ENCODE measurements at places on chromosomes 3 and 15. TPM values are rescaled to one million over a fixed set of nuclear protein-coding genes. Genes with fewer than 3 reads are reported as not detected.

- no peaks in the 10 kb centered on the region for H3K36me3 ChIP-seq
- no peaks in the 10 kb centered on the region for H3K4me1 ChIP-seq
- no peak overlapping the region for H3K4me3 ChIP-seq
- no peak overlapping the region for H3K27ac ChIP-seq
- DNase-seq, result no peak
Observed at GRCh38 chr3:140053794-140054193, 118.8 kb downstream of the CLSTN2 start.

DNA sequence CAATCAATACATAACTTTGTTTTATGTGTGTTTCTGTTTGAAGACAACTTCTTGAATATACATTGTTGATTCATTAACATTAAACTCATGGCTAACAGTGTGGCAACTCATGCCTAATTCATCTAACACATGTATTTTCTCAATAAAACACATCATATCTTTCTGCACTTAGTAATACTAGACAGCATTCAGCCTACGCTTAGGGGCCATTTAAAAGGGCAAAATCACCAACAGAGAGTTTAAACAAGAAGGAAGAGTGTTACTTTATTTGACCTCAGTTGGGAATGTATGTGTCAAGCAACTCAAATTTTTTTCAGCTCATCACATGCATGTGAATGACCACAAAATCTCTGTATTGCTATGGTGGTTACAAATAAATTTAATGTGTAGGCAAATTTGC, 128.8 kb upstream of the AADACL2 start:
- H3K27me3 ChIP-seq, result no peaks in the 10 kb centered on the region
- no peaks in the 10 kb centered on the region for H3K4me1 ChIP-seq
- H3K27ac ChIP-seq, result no peak overlapping the region
- no peaks in the 10 kb centered on the region for H3K36me3 ChIP-seq

- no peaks in the 10 kb centered on the region for H3K27me3 ChIP-seq
- H3K27ac ChIP-seq, result no peak overlapping the region
- no peaks in the 10 kb centered on the region for H3K36me3 ChIP-seq
- H3K4me3 ChIP-seq, result no peak overlapping the region
- DNase-seq, result no peak
Observed at GRCh38 chr15:31412824-31413223, 86.2 kb downstream of the KLF13 start.

- no peak overlapping the region for H3K4me3 ChIP-seq
- no peak overlapping the region for H3K27ac ChIP-seq
- no peaks in the 10 kb centered on the region for H3K4me1 ChIP-seq
- DNase-seq, result no peak
Observed at GRCh38 chr3:104987859-104988258, 378.9 kb upstream of the ALCAM start.

DNA sequence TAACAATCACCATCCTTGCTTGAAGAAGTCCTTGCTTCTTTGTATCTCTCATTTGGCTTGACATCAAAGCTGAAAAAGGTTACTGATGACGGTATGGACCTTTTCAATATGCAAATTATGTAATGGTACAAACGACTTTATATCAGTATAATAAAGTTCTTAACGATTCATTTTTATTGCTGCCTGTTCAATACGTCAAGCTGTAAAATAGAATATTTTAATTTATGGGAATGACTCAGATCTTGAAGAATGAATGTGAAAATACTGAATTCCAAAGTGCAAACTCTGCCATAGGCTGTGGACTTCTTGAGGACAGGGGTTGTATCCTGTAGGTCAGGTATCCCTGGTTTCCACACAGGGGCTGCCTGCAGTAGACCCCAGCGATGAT, 156.2 kb downstream of the PLCL2 start:
- H3K4me1 ChIP-seq, result peaks cover 26% of the 10 kb centered on the region
- no peak overlapping the region for H3K4me3 ChIP-seq
- peak overlapping the region; percentile 77 for H3K27ac ChIP-seq
- DNase-seq, result no peak
- peaks cover 6% of the 10 kb centered on the region for H3K36me3 ChIP-seq

GRCh38 chr15:78421238-78421965, 16.6 kb upstream of the IREB2 start:
- H3K4me3 ChIP-seq, result no peak overlapping the region
- no peaks in the 10 kb centered on the region for H3K36me3 ChIP-seq
- H3K4me1 ChIP-seq, result peaks cover 10% of the 10 kb centered on the region
- no peak overlapping the region for H3K27ac ChIP-seq

GRCh38 chr3:94162700-94163099, 99.8 kb downstream of the NSUN3 start:
- peak; percentile 37 for DNase-seq
- H3K27me3 ChIP-seq, result peaks cover 12% of the 10 kb centered on the region
- H3K4me3 ChIP-seq, result no peak overlapping the region
- no peak overlapping the region for H3K27ac ChIP-seq
- H3K36me3 ChIP-seq, result no peaks in the 10 kb centered on the region

DNA sequence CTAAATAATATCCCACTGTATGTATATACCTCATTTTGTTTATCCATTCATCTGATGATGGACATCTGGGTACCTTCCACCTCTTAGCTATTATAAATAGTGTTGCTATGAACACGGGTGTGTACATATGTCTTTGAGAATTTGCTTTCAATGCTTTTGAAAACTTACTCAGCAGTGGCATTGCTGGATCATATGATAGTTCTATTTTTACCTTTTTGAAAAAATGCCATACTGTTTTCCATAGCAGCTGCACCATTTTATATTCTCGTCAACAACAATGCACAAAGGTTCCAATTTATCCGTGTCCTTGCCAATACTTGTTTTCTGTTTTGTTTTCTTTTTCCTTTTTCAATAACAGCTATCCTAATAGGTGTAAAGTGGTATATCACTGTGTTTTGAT, 77.1 kb downstream of the PEAK1 start:
- H3K4me1 ChIP-seq, result peaks cover 15% of the 10 kb centered on the region
- no peaks in the 10 kb centered on the region for H3K36me3 ChIP-seq
- H3K4me3 ChIP-seq, result no peak overlapping the region
- H3K27me3 ChIP-seq, result no peaks in the 10 kb centered on the region
- DNase-seq, result no peak

DNA sequence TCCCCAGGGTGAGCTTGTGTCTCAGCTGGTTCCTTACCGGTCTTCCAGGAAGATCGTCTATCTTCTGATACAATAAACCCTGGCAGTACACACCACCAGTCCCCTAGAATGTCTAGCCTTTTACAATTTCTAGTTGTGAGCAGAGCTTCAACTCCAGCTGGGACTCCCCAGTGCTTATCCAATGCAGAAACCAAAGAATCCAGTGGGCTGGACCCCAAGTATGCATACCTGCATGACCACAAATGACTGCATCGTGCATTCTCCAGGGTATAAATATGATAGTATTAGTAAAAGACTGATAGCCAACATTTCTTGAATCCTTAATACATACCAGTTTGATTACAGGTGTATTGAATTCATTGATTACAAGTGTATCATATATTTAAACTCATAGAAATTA, 176.0 kb downstream of the SATB1 start:
- no peaks in the 10 kb centered on the region for H3K27me3 ChIP-seq
- H3K36me3 ChIP-seq, result no peaks in the 10 kb centered on the region
- no peak overlapping the region for H3K27ac ChIP-seq
- H3K4me1 ChIP-seq, result peaks cover 7% of the 10 kb centered on the region

GRCh38 chr15:68220967-68221366, 8.6 kb downstream of the CLN6 start:
- no peak overlapping the region for H3K27ac ChIP-seq
- no peaks in the 10 kb centered on the region for H3K27me3 ChIP-seq
- peaks cover 7% of the 10 kb centered on the region for H3K4me1 ChIP-seq
- no peak for DNase-seq
- peaks cover 5% of the 10 kb centered on the region for H3K36me3 ChIP-seq
- H3K4me3 ChIP-seq, result no peak overlapping the region

The C3orf22 gene
- total RNA-seq, result not detected

The TEX9 gene
- 13.1 TPM for total RNA-seq

The RASL12 gene
- 0.12 TPM for total RNA-seq

The TRPC1 gene
- total RNA-seq, result 10.9 TPM

The ST6GAL1 gene
- total RNA-seq, result 14.4 TPM
